ENCODE measurements at places on chromosomes 16 and 17.

GRCh38 chr17:70855401-70856054, 686.2 kb downstream of the KCNJ2 start:
- no peak for DNase-seq

DNA sequence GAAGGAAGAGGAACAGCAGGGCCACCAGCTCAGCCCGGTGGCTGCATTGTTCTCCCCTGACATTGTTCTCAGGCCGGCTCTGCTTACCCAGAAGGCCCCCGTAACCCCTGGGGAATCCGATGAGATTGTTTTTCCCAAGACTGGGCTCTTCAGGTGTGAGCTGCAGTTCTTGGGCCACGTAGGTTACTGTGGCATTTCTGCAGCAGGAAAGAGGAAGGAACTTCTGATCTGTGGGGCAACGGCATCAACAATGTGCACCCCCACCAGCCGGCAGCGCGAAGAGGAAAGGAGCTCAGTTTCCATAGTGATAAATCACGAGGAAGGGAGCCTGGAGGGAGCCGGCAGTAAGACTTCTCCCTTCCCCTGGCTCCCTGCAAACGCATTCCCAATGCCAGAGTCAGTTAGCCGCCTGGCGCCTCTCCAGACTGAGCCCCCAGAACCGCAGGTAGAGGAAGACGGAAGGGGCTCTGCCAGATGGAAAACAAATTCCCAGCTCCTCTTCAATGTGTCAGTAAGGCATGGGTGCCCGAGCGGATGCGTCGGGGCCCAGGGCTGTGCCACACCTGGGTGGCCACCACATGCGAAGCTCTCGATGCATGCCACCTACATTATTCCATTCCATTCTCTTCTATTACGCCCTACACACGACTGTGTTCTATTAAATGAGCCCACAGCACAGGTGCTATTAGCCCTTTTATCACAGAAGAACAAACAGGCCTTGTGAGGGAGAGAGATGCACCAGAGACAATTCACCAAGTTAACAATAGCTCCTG, 21.5 kb upstream of the PECAM1 start:
- no peak for DNase-seq

- DNase-seq, result no peak
Measured at GRCh38 chr17:42640121-42640520, 19.0 kb upstream of the TUBG2 start.

- no peak for DNase-seq
Measured at GRCh38 chr17:17144061-17144460, 62.1 kb downstream of the PLD6 start.

GRCh38 chr17:31544186-31544585, 152.7 kb downstream of the RAB11FIP4 start:
- DNase-seq, result no peak

- no peak for DNase-seq
Measured at GRCh38 chr17:28849281-28849680, 5.5 kb upstream of the ERAL1 start.

DNA sequence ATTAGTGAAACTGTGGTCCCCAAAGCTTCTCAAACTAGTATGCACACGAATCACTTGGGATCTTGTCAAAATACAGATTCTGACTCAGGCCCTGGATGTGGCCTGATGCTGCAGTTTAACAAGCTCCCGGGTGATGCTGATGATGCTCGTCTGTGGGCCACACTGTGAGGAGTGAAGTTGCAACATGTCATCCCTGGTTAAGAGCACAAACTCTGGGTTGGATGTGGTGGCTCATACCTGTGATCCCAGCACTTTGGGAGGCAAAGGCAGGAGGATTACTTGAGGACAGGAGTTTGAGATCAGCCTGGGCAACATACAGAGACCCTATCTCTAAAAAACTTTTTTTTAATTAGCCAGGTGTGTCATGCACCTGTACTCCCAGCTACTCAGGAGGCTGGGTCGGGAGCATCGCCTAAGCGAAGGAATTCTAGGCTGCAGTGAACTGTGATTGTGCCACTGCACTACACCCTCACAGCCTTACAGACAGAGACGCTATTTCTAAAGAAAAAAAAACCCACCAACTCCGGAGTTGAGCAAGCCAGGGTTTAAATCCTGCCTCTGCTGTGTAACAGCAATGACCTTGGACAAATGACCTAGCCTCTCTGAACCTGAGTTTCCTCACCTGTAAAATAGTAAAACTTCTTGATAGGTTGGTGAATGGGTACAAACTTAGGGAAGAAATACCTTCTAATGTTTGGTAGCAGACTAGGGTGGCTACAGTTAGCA, 24.4 kb upstream of the ABAT start:
- DNase-seq, result no peak

- DNase-seq, result peak; percentile 47
Measured at GRCh38 chr16:4303973-4304372, 11.9 kb upstream of the GLIS2 start.

DNA sequence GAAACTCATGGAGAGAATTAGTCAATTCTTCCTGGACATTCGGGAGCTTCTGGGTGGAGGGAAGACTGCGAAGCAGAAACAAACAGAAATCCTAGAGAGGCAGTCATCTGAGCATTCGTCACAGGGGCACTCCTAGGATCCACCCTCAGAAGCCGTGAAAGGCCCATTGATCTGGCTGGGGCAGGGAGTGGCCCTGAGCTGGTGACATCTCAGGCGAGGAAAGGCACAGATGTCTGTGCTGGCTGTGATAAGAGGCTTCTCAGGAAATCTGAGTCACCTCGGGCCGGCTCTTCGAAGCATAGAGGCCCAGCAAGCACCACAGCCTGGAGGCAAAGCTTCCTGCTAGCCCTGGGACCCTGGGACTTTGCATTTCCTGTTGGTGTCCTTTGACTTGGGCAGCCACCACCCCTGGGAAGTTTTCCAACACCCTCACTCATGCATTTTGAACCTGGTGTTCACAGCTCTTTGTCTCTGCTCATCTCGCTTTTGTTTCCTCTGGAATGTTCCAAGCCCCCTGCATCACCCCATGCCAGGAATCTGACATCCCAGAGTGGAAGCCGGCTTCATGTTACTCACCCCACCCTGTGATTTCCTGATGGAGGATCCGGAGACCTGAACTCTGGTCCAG, 23.3 kb upstream of the CDRT4 start:
- peak; percentile 18 for DNase-seq

- no peak for DNase-seq
Measured at GRCh38 chr16:48161906-48162305, 6.1 kb upstream of the ABCC12 start.

DNA sequence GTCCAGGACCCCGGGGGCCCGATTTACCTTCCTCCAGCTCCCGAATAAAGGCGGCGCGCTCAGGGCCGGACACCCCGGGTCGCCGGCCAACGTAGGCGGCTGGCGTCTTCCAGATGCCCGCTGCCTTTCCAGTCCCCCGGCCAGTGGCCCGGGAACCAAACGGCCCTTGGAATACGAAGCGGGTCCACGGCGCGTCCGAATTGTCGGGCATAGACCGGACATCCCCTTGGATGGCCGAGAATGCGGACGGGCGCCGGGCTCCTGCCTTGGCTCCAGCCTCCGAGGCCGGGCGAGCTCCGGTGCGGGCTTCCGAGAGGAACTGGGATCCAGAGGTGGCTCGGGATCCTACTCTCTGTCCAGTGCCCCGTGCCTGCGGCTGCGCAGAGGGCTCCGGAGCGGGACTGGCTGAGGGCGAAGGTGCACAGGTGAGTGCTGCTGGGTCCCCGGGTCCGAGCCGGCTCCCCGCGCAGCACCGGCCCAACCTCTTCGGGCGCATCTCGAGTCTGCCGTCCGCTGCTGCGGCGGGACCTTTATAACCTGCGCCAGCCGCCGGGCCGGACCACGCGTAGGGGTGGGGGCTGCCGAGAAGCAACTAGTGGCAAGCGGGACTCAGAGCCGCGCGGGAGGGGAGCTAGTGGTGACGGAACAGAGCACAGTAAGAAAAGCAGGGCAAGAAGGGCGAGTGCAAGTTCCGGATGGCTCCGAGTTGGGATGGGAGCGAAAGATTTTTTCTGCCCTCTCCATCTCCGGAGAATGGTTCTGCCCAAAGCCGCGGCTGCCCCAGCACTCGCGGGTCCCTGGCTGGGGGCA, at the start of gene HAP1:
HAP1 (minus strand) TSS at position 505 of the 810 bp plus-strand sequence; CDS start at position 496, 9 bp downstream.
- DNase-seq, result peak; percentile 48

GRCh38 chr17:78613416-78613815, 36.2 kb upstream of the DNAH17 start:
- DNase-seq, result no peak

DNA sequence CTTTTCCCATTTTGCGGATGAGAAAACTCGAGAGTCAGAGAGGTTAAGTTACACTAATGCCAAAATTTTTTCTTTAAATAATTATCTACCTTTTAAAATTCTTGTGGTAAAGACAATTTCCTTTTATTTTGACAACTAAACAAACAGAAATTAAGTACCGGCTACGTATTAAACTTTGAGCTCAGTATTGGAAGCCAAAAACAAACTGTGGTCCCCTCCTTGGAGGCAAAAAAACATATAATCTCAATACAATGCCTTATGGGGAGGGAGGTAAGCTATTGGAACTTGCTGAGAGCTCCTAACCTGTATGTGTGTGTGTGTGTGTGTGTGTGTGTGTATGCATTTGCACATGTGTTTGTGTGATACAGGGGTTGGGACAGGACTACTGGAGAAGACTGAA, 2.2 kb downstream of the KRTAP2-4 start:
- DNase-seq, result no peak

DNA sequence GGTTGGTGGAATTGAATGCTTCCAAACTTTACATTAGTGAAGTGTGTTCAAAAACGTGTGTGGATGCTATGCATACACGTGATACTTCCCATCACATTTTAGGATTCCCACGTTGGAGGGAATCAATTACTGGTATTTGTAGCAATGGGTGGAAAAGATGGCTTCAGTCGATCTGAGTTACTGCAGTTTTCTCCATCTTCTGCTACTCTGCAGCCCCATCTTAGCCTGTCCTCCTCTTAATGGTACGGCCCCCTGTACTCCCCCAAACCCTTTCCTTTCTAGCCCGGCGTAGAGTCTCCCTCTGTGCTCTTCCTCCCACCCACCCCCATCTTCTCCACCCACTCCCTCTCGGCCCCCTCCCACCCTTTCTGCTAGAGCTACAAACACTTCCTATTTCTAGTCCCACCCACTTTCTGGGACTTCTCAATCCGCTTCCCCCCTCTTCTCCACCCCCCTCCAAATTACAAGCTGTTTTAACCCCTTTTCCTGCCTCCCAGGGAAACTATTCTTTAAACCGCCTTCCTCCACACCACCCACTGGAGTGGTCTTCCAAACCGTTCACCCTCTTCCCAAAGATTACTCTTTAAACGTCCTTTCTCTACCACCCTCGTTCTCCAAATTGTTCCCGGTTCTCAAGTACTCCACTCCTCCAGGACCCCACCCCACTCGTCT, 1.1 kb downstream of the CHTF8 start:
- DNase-seq, result peak; percentile 20

GRCh38 chr17:252456-252855, 71.0 kb upstream of the DOC2B start:
- DNase-seq, result no peak

GRCh38 chr17:78132767-78133178, 2.2 kb downstream of the TMC8 start:
- DNase-seq, result no peak

DNA sequence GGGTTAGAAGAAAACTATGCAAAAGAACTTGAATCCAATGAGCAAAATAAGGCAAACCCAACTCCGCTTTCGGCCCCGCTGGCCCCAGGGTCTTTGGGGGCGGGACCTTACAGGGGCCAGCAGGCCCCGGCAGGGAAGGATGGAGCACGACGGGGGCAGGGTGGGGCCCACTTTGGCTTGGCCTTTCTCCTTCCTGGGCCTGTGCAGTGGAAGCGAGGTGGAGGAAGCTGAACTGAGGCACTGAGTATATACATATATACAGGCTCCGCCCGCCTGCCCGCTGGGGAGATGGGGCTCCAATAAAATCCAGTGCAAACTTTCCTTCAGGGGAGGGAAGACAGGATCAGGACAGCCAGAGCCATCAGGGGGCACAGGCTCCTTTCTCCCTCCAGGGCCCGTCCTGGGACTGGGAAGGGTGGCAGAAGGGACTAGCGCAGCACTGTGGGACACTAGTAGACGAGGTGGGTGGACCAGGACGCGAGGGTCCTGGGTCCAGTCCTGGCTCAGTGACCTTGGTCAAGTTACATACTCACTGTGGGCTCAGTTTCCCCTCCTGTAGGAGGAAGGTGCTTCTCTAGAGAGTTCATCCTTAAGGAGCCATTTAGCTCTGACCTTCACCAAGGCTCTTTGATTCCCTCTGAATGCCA, 20.9 kb upstream of the MPO start:
- DNase-seq, result no peak

- no peak for DNase-seq
Measured at GRCh38 chr17:57379895-57380434, 123.6 kb downstream of the MSI2 start.

DNA sequence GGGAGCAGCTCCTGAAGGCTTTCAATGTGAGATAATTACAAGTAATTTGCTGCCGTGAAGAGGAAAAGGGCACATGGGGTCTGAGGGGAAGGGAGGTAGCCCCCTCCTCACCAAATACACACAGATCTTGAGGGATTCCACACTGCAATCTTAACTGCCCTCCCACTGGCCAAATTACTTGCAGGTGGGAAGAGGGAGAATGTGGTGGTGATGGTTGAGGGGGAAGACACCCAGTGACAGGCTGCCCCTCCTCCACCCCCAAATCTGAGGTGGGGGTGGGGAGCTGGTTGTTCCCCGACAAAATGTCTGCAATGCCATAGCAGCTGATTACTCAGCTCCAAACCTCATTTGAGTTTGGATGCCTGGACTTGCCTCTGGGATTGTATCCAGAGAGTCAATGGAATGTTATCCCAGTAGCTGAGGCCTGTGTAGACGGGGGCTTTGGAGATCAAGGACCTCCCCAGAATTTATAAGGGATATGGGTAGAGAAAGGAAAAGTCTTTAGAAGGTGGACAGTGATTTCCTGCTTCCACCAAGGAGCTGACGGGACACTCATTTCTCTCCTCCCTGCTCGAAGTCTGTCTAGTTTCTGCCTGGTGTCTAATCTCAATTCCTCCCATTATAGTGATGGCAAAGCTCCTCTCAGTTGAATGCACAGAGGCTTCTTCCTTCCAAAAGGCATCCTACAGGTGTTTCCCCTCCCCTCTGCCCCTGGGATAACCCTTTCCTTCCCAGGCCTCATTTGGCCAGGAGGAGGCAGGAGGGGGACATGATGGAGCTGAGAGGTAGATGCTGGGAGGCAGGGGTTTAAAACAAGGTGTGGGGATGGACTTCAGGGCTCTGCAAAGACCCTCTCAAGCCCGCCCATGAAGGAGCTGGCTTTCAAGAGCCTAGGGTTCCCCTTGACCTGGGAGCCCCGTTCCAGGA, 8.7 kb downstream of the DLX4 start:
- no peak for DNase-seq

DNA sequence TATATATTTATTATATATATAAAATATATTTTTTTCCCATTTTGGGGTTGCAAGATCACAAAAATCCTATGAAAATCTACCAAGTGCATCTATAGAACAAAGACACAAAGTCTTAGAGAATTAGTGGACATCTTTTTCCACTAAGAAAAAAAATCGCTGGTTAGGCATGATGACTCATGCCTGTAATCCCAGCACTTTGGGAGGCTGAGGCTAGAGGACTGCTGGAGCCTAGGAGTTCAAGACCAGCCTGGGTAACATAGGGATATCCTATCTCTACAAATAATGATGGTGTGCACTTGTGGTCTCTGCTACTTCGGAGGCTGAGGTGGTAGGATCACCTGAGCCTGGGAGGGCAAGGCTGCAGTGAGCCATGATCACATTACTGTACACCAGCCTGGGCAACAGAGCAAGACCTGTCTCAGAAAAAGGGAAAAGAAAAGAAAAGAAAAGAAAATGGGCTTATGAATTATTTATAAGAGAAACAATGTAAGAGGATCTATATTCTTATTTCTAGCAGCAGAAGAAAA, 185.1 kb upstream of the PSMD7 start:
- no peak for DNase-seq

Data from BE2C (cell line).